Psoas muscle (tissue), 8 donors: ENCODE measurements at places on chromosomes 11 and 22. TPM values are rescaled to one million over a fixed set of nuclear protein-coding genes. Genes with fewer than 3 reads are reported as not detected.

DNA sequence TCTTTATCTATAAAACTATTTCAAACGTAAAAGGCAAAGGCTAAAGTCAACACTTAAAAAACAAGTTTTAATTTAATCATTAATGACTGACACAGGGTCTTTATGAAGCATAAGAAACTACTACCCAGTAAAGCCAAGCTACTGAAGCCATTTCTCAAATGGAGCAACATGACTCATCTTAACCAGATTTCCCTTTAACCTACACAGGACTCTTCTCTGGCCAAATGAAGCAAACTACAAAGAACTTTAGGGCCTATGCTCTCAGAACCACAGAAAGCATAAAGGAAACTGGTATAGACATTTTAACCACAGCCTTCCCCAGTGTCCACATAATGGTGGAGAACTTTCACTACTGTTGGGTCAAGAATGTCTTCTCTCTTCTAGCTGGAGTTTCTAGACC lies 34.7 kb downstream of the ALG9 start:
- H3K4me1 ChIP-seq, result peaks cover 57% of the 10 kb centered on the region
- no peak for DNase-seq
- H3K36me3 ChIP-seq, result peaks cover 38% of the 10 kb centered on the region

- H3K27me3 ChIP-seq, result no peaks in the 10 kb centered on the region
- no peak overlapping the region for H3K4me3 ChIP-seq
- H3K36me3 ChIP-seq, result no peaks in the 10 kb centered on the region
- H3K4me1 ChIP-seq, result peaks cover 5% of the 10 kb centered on the region
Observed at GRCh38 chr11:73781303-73781702, 6.4 kb upstream of the MRPL48 start.

Gene RASD2
- total RNA-seq, result 3.8 TPM

DNA sequence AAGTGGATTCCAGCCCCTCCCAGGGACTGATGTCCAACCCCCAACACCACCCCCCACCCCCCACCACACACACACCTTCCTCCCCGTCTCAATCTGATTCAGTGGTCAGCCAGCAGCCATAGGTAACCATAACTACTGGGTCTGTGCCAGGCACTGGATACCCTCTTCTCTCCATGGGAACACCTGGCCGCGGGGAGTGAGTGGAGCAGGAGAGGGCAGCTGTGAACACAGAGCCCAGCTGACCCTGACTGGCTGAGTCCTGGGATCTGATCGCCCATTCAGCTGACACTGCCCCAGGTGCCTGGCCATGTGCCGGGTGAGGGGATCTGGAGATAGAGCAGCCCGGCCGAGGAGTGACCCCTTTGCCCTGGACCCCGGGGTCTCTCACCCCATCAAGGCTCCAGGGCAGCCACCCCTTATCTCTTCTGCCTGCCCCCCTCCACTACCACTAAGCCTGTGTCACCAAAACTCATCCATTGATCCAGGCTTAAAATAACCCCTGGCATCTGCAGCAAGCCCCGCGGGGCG lies 2.6 kb upstream of the SHISA8 start:
- H3K27ac ChIP-seq, result no peak overlapping the region
- H3K36me3 ChIP-seq, result no peaks in the 10 kb centered on the region
- H3K27me3 ChIP-seq, result no peaks in the 10 kb centered on the region
- H3K4me1 ChIP-seq, result peaks cover 6% of the 10 kb centered on the region

Gene APBB1
- total RNA-seq, result 48.9 TPM

Gene LARGE2
- not detected for total RNA-seq

- no peak for DNase-seq
- no peak overlapping the region for H3K4me3 ChIP-seq
- no peaks in the 10 kb centered on the region for H3K4me1 ChIP-seq
- no peaks in the 10 kb centered on the region for H3K36me3 ChIP-seq
Observed at GRCh38 chr11:125074511-125075241, 11.6 kb downstream of the SLC37A2 start.

- no peaks in the 10 kb centered on the region for H3K27me3 ChIP-seq
- no peak overlapping the region for H3K27ac ChIP-seq
- H3K36me3 ChIP-seq, result peaks cover 4% of the 10 kb centered on the region
- peaks cover 45% of the 10 kb centered on the region for H3K4me1 ChIP-seq
Observed at GRCh38 chr22:40116496-40117200, 61.1 kb upstream of the TNRC6B start.
